ENCODE measurements at places on chromosomes 6 and 20. TPM values are rescaled to one million over a fixed set of nuclear protein-coding genes. Genes with fewer than 3 reads are reported as not detected.

The OR2H2 gene
- not detected for total RNA-seq

The TREML1 gene
- total RNA-seq: 0.55 TPM

The TCF21 gene
- total RNA-seq: 5.2 TPM

The LY6G6F gene
- not detected for total RNA-seq

The RAET1L gene
- not detected for total RNA-seq

The DNAH8 gene
- not detected for total RNA-seq

The TSPYL4 gene
- 8.5 TPM for total RNA-seq

The SYTL3 gene
- 4.1 TPM for total RNA-seq

The CRYBG1 gene
- total RNA-seq: 27.4 TPM

The SLC9A8 gene
- 12.7 TPM for total RNA-seq

The BEND6 gene
- total RNA-seq: 0.90 TPM

The THEMIS gene
- total RNA-seq: 0.45 TPM

The AGER gene
- 5.7 TPM for total RNA-seq

The SYNE1 gene
- 84.2 TPM for total RNA-seq

The MRAP2 gene
- 0.16 TPM for total RNA-seq

The SRSF6 gene
- total RNA-seq: 99.8 TPM

The CD24 gene
- 2.1 TPM for total RNA-seq

The EYA4 gene
- 1.0 TPM for total RNA-seq

The LRRC73 gene
- total RNA-seq: 0.45 TPM

The SIM1 gene
- total RNA-seq: not detected

The BPIFB4 gene
- not detected for total RNA-seq

The CGA gene
- not detected for total RNA-seq

The CLVS2 gene
- not detected for total RNA-seq
